ENCODE measurements at places on chromosomes 2 and 18.
A peak's percentile ranks its signal among the peaks of the same experiment; 100 is the strongest.

- no peaks in the 10 kb centered on the region for H3K36me3 ChIP-seq
- peaks cover 26% of the 10 kb centered on the region for H3K27me3 ChIP-seq
- H3K27ac ChIP-seq = no peak overlapping the region
- peaks cover 14% of the 10 kb centered on the region for H3K4me1 ChIP-seq
These were observed 60.7 kb upstream of the KIF5C start for GRCh38 chr2:148814143-148814859.

GRCh38 chr18:67788310-67789164 lies 272.0 kb upstream of the DSEL start:
- no peak overlapping the region for H3K4me3 ChIP-seq
- no peaks in the 10 kb centered on the region for H3K27me3 ChIP-seq
- no peak overlapping the region for H3K27ac ChIP-seq
- peaks cover 10% of the 10 kb centered on the region for H3K4me1 ChIP-seq
- H3K36me3 ChIP-seq = no peaks in the 10 kb centered on the region

DNA sequence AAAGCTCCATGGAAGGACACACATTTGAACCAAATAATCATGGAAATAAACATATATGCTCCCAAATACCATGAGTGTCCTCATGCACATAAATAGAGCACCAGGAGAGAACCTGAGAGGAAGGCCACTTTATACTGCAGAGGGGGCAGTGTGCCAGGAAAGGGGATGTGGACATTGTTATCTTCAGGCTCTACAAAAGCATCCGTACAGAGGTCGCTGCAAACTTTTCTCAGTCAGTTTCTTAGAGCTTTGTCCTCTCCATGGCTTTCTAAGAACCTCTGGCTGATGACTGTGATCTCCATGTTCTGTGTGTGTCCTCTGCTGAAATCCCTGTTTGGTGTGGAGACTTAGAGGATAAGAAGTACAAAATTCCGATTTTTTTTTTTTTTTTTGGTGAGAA lies 515.7 kb downstream of the CNTNAP5 start:
- H3K36me3 ChIP-seq = no peaks in the 10 kb centered on the region
- H3K27ac ChIP-seq = no peak overlapping the region
- no peak overlapping the region for H3K4me3 ChIP-seq
- no peaks in the 10 kb centered on the region for H3K4me1 ChIP-seq

DNA sequence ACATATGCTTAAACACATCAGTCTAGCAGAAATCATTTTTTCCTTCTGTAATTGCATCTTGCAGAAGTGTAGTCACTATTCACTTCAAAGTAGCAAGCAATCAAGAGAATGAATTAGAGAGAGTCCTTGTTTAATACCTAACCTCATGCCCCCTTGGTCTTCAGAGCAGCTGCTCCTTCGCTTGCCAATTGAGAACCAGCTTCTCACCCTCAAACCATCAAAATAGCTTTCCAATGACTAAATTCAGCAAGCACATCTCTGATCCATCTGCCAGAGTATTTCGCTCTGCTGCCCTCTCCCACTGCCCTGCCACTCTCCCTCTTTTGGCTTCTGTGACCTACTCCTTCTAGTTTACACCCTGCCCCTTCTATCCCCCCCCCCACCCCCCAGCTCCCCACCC lies 120.7 kb upstream of the AGAP1 start:
- no peak overlapping the region for H3K27ac ChIP-seq
- H3K27me3 ChIP-seq = no peaks in the 10 kb centered on the region
- peaks cover 6% of the 10 kb centered on the region for H3K4me1 ChIP-seq
- H3K4me3 ChIP-seq = no peak overlapping the region

DNA sequence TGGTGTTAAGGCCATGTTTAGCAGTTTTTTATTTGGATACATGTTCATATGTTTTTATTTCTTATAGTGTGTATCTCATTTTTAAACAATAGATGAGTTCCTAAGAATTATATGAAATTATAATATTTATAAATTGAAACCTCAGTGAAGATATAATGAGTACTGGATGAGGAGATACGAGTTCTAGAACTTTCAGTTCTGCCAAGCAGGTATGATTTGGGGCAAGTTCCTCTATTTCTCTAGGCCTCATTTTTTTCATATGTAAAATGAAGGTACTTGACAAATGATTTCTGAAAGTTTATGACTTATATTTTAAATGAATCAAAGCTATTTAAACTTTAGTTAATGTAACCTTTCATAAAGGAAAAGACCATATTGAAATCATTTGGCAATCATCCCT lies 8.2 kb upstream of the PGAP1 start:
- no peak overlapping the region for H3K27ac ChIP-seq
- H3K4me3 ChIP-seq = no peak overlapping the region
- DNase-seq = no peak
- H3K27me3 ChIP-seq = no peaks in the 10 kb centered on the region
- no peaks in the 10 kb centered on the region for H3K36me3 ChIP-seq
- no peaks in the 10 kb centered on the region for H3K4me1 ChIP-seq

- DNase-seq = peak; percentile 44
- H3K36me3 ChIP-seq = peaks cover 21% of the 10 kb centered on the region
- H3K27me3 ChIP-seq = no peaks in the 10 kb centered on the region
- peaks cover 10% of the 10 kb centered on the region for H3K4me1 ChIP-seq
These were observed 40.6 kb downstream of the MOB4 start for GRCh38 chr2:197556456-197556855.

- H3K27ac ChIP-seq = peak overlapping the region; percentile 96
- H3K4me3 ChIP-seq = peak overlapping the region; percentile 81
- H3K27me3 ChIP-seq = no peaks in the 10 kb centered on the region
- no peaks in the 10 kb centered on the region for H3K36me3 ChIP-seq
These were observed 550 bp downstream of the RAB1A start for GRCh38 chr2:65129286-65129825.

DNA sequence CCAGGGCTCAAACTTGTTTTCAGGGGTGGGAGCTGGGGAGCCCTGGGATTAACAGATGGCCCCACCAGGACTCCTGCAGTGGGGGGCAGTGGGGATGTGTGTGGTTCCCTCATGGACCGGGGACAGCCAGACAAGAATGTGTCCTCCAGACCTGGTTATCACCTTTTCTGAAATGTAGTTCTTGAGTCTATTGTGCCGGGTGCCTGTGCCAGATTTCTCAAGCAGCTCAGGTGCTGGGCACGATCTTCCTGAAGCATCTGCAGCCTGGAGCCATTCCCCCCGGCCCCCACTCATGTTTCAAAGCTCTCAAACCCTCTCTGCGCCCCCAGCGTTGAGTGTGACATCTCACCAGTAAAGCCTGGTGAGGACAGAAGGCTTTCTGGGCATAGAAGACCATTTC lies 48.4 kb upstream of the HAAO start:
- no peaks in the 10 kb centered on the region for H3K36me3 ChIP-seq
- no peaks in the 10 kb centered on the region for H3K27me3 ChIP-seq
- DNase-seq = no peak
- peaks cover 38% of the 10 kb centered on the region for H3K4me1 ChIP-seq
